Hematopoietic multipotent progenitor cell (in vitro differentiated cells): ENCODE measurements at places on chromosomes 11 and 22. TPM values are rescaled to one million over a fixed set of nuclear protein-coding genes. Genes with fewer than 3 reads are reported as not detected.

The SPCS2 gene
- 8.6 TPM for total RNA-seq

The FZD4 gene
- 0.27 TPM for total RNA-seq

The RNF214 gene
- total RNA-seq = 13.7 TPM

The RPS13 gene
- total RNA-seq = 1,640 TPM
